Activated naive CD4-positive, alpha-beta T cell treated with Interleukin-2 at 50 U/mL for 16 hours (primary cell): ENCODE measurements at places on chromosomes 3 and 15.

DNA sequence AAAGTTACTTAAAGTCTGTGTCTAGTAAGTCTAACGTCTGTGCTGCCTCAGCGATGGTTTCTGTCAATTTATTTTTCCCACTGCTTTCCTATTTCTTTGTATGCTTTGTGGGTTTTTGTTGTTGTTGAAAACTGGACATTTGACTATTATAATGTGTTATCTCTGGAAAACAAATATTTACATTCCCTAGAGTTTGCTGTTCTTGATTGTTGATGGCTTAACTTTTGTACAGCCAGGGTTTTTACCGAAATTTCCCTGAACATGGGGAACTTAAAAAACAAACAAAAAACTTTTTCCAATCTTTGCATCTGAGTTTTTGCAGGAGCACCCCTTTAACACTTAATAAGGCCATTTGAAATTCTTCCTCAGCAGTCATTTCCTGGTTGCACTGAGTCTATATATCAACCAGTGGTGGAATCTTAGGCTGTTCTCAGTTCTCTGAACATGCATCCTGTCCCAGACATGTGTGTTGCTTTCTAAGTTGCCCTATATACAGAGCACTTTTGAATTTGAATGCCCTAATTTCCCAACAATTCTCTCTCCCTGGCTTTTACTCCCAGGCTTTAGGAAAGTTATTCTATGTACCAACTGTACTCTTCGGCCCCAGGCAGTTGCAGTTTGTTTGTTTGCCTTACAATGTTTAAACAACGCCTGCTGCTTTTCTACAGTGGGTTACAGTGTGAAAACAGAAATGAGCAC, 11.8 kb upstream of the PIAS1 start:
- DNase-seq = no peak

DNA sequence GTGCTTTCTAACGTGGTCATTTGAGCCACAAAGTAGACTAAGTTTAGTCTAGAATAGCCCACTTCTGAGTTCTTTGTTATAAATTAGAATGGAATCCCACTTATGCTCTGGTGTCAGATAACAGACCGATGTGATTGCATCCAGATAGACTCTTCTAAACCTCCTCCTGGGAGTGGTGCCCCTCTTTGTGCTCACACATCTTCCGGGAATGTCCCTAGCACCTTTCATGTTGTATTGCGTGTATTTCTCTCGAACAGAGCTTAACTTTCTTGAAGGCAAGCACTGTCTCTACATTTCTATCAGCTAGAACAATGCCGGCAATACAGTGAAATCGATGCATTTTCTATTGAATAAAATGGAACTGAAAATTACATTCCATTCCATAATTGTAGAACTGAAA, 23.0 kb downstream of the CP start:
- DNase-seq = no peak

GRCh38 chr3:75300606-75301005, 363.5 kb upstream of the FRG2C start:
- no peak for DNase-seq

- DNase-seq = no peak
Measured at GRCh38 chr3:152151216-152151876, 117.4 kb upstream of the MBNL1 start.
